Cardiac muscle cell (in vitro differentiated cells and primary cell): ENCODE measurements at places on chromosomes 5 and 9. TPM values are rescaled to one million over a fixed set of nuclear protein-coding genes. Genes with fewer than 3 reads are reported as not detected.

The PLAC8L1 gene
- not detected in 2 replicates for total RNA-seq

DNA sequence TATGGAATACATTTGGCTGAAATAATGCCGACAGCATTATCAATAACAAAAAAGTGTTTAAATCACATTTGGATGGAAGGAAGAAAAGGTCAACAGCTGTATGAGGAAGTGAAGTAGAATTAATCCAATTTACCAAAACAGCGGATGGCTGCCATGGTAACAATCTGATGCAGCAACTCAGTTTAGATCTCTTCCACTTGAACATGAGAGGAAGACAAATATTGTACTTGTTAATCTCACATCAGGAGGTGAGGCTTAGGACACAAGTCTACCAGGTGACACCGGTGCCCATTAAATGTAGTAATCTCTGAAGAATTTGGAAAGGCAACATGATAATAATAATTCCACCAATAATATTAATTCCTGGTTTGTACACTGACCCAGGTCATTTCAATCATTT lies 2.4 kb downstream of the RASEF start:
- H3K4me3 ChIP-seq = no peak overlapping the region
- no peak overlapping the region for H3K27ac ChIP-seq
- no peaks in the 10 kb centered on the region for H3K36me3 ChIP-seq
- peaks cover 86% of the 10 kb centered on the region for H3K27me3 ChIP-seq
- H3K4me1 ChIP-seq = no peaks in the 10 kb centered on the region

DNA sequence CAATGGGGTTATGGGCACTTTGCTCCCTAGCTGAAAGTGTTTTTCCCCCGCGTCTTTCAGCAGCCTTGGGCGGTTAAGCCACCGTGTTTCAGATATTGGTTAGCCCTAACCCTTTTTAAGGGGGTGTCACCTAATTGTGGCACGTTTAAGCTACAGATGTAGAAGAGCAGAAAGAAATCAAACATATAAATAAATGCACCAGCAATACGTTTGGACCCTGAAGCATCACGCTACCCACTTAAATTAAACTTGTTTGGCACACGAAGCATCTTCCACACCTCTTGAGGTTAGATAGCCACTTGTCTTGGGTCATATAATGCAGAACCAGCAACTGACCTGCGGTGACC lies 768 bp downstream of the YTHDC2 start:
- no peaks in the 10 kb centered on the region for H3K4me1 ChIP-seq
- no peaks in the 10 kb centered on the region for H3K36me3 ChIP-seq
- no peaks in the 10 kb centered on the region for H3K27me3 ChIP-seq
- no peak for DNase-seq
- peak overlapping the region; percentile 69 for H3K4me3 ChIP-seq

- DNase-seq = peak; percentile 74
- H3K4me1 ChIP-seq = no peaks in the 10 kb centered on the region
- no peak overlapping the region for H3K4me3 ChIP-seq
- H3K27me3 ChIP-seq = no peaks in the 10 kb centered on the region
- no peaks in the 10 kb centered on the region for H3K36me3 ChIP-seq
- H3K27ac ChIP-seq = no peak overlapping the region
Measured at GRCh38 chr5:153523831-153524230, 33.4 kb downstream of the GRIA1 start.

The GBGT1 gene
- 5.6 and 11.9 TPM in 2 replicates for total RNA-seq

The IFNA6 gene
- not detected in 2 replicates for total RNA-seq

- peaks cover 28% of the 10 kb centered on the region for H3K4me1 ChIP-seq
- no peak overlapping the region for H3K4me3 ChIP-seq
- H3K27ac ChIP-seq = no peak overlapping the region
- no peak for DNase-seq
Measured at GRCh38 chr5:107437154-107437553, 233.6 kb downstream of the EFNA5 start.

DNA sequence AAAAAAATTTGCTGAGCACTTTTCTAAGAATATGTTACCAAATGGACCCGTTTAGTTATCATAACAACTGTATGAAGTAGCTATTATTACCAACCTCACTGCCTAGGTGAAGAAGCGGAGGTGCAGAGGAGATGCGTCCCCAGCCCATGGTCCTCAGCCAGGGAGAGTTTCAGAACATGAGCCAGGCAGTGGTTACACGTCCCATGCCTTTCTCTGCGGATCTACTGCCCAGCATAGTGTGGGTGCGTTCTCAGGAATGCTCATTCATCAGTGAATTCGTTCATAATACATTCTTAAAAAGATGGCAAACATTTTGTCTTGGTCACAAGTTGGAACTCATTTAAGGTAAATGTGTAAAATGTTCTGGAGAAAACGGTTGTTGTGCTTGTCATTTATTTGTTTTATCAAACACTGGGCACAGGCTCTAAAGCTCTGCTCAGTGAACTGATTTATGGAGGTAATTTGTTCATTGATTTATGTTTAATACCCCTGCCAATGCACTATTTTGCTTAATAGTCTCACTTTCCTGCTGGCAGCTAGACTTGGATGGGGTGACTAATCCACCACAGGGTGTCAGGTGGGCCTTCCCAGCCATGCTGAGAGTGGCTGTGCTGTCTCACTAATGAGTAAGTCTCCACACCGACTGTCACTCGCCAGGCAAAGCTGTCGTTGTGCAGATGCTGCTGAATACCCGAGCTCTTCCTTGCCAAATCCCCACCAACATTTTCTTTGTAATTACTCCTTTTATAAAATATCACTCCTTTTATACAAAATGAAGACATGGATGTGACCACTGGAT lies 248.8 kb downstream of the TENT4A start:
- H3K4me3 ChIP-seq = no peak overlapping the region
- no peaks in the 10 kb centered on the region for H3K36me3 ChIP-seq
- no peaks in the 10 kb centered on the region for H3K27me3 ChIP-seq
- H3K4me1 ChIP-seq = no peaks in the 10 kb centered on the region
- no peak for DNase-seq

DNA sequence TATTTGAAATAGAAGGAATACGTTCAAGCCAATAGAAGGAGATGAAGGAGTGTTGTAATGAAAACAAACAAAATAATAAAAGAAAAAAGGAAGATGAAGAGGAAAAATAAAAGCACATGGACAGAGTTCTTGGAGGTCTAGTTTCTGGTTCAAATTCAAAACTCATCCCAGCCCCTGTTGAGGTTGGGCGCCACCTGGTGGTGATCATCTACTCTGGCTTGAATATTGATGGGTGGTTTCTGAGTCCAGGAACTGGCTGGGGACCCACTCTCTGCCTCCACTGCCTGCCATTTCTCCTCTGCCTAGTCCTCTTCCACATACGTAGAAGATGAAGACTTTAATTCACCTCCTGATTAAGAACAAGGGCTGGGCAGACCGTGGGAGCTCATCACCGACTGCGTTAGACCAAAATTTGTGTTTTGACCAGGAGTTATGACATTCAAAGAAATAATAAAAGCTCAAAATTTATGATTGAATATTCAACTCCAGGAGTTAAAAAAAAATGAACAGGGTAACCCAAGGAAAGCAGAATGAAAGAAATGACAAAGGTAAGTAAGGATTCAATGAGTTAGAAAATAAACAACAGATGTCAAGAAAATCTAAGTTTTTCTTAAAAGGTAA lies 99.0 kb upstream of the SLC1A3 start:
- DNase-seq = peak; percentile 87
- no peaks in the 10 kb centered on the region for H3K36me3 ChIP-seq
- no peaks in the 10 kb centered on the region for H3K4me1 ChIP-seq
- H3K27ac ChIP-seq = no peak overlapping the region
- no peaks in the 10 kb centered on the region for H3K27me3 ChIP-seq
- H3K4me3 ChIP-seq = no peak overlapping the region

- peaks cover 29% of the 10 kb centered on the region for H3K36me3 ChIP-seq
- no peaks in the 10 kb centered on the region for H3K27me3 ChIP-seq
- peak; percentile 30 for DNase-seq
- H3K27ac ChIP-seq = peak overlapping the region; percentile 96
Measured at GRCh38 chr5:891837-892393, 686 bp downstream of the BRD9 start.

DNA sequence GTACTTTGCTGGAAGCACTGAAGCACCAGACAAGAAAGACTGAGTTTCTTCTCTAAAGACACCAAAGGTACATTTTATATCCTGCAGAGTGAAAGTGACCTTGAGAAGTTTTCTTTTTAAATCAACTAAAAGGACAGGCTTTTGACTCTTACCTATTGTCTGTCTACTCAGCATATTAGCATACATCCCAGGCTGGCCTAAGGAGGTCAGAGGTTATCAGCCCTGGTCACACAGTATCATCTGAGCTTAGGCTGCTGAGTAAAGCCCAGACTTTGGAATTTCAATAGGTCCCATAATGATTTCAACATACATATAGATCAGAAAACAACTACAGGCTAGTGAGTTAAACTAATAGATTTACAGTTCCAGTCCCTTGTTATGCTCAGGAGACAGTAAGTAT lies 10.1 kb upstream of the CDH9 start:
- no peak overlapping the region for H3K27ac ChIP-seq
- H3K36me3 ChIP-seq = no peaks in the 10 kb centered on the region
- no peak overlapping the region for H3K4me3 ChIP-seq
- peaks cover 4% of the 10 kb centered on the region for H3K4me1 ChIP-seq
- DNase-seq = peak; percentile 1
